ENCODE measurements at places on chromosomes 6 and 20. TPM values are rescaled to one million over a fixed set of nuclear protein-coding genes. Genes with fewer than 3 reads are reported as not detected.

The TFAP2A gene
- total RNA-seq, result 0.79 TPM

The HIVEP1 gene
- total RNA-seq, result 18.0 TPM

The TMEM14B gene
- total RNA-seq, result 101 TPM

The LHFPL5 gene
- total RNA-seq, result not detected

The LAMA5 gene
- 113 TPM for total RNA-seq

The HLA-DQA1 gene
- 8.3 TPM for total RNA-seq

The ADGRB3 gene
- total RNA-seq, result 1.7 TPM

GRCh38 chr6:107770541-107770940 is 53.6 kb downstream of the SCML4 start:
- no peak for DNase-seq

- DNase-seq, result no peak
These were observed 52.5 kb downstream of the RBL1 start for GRCh38 chr20:37042986-37043972.

DNA sequence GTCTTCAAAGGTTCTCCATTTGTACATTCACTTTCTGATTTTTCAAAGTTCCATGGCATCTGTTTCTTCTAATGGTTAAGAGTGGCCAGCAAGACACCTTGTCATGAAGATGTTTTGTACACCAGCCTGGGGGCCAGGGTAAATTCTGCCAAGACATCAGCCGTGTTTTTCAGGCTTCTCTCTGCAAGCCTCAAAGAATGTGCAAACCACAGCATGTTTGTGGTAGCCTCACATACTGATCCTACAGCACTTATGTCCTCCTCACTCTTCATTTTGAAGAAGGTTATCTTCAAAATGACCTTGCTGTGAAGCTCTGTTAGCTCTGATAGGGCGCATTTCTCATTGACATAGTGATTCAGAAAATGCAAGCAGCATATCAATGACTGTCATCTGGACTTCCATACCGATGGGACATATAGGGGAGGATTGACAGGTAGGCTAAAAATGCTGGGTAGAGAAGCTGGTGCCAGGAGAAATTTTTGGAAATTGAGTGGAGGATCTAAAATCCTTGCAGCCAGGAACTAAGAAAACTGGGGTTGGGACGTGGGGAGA is 59.3 kb upstream of the SPTLC3 start:
- no peak for DNase-seq

- peak; percentile 44 for DNase-seq
These were observed 32.3 kb downstream of the NCR2 start for GRCh38 chr6:41367700-41368099.

GRCh38 chr6:116330511-116330910 is 40.2 kb upstream of the DSE start:
- no peak for DNase-seq

DNA sequence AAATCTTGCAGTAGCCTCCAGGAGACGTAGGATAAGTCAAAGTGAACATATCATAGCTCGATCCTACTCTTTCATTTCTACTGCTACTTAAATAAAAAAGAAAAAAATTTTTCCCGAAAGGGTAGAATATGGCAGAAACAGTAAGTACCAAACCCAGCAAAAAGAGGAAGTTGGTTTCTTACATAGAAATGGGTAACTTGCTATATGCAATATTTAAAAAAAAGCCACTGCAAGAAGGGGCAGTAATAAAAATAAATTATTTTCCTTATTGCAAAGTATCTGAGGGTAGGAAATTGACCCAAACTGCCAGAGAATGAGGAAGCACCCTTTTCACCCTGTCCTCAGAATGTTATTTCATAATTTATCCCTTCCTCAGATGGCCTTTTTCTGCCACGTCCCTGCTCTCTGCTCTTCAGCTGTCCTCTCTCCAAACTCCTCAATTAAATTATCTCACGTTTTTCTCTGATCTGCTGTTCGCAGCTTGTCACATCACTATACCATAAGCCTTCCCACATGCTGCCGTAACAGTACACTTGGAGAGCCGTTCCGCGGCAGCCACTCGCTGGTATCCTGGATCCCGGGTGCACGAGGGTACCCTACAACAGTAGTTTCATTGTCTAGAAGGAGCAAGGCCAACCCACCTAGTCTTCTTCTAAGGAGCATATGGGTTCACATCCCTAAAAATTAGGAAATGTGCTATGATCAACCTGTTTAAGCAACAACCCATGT is 149.6 kb downstream of the BACH2 start:
- DNase-seq, result no peak

- DNase-seq, result no peak
These were observed 217.1 kb downstream of the SMOC2 start for GRCh38 chr6:168658059-168658458.

GRCh38 chr6:87391334-87391733 is 16.4 kb upstream of the CFAP206 start:
- no peak for DNase-seq

GRCh38 chr6:170093658-170094596 is 197.0 kb downstream of the DLL1 start:
- DNase-seq, result peak; percentile 17

- DNase-seq, result no peak
These were observed 41.5 kb downstream of the CDC40 start for GRCh38 chr6:110221738-110222137.

DNA sequence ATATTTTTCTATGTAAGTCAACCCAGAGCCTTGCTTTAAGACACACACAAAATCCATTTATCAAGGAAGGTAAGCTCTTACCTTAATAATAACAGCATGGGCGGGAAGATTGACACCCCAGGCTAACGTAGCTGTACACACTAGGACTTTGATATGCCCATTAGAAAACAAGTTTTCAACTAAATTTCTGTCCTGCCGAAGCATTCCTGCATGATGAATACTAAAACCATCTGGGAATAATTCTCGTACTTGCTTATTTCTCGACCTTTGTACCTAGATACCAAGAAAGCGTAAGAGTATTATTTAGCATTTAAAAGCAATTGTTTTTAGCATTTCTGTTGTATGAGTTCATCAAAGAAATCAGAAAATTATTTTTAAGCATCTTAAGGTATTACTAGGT is 197.5 kb upstream of the SIM1 start:
- DNase-seq, result no peak

DNA sequence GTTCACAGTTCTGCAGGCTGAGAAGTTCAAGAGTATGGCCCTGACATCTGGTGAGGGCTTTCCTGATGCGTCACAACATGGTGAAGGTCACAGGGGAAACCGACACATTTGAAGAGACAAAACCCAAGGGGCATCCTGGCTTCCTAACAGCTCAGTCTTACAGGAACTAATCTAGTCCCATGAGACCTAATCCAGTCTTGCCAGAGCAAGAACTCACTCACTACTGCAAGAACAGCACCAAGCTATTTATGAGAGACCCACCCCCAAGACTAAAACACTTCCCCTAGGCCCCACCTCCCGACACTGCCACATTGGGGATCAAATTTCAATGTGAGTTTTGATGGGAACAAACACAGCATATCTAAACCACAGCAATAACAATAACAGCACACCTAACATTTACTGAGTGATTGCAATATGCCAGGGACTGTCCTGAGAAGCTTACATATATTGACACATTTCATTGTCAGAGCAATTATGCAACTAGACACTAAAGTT is 46.6 kb downstream of the TPBG start:
- no peak for DNase-seq

GRCh38 chr6:52595000-52595795 is 18.3 kb upstream of the TRAM2 start:
- DNase-seq, result peak; percentile 40

GRCh38 chr6:4660377-4661321 is 115.6 kb upstream of the CDYL start:
- DNase-seq, result no peak

- DNase-seq, result no peak
These were observed 101.2 kb downstream of the NUS1 start for GRCh38 chr6:117776441-117776840.

DNA sequence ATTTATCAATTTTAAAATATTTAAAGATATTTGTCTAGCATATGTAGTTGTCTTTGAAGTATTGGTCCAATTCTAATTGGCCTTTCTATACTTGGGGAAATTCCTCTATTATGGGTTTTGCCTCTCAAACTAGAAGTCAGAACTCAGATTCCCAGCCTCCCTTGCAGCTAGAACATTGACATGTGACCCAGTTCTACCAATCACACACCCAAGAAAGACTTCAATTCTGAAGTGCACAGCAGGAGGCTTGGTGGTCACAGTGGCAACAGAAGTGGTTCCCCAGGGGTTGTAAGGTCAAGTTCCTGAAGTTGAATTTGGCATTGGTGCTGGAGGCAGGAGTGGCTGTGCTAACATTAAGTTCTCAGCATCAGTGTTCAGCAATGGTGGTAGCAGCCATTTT is 14.8 kb upstream of the FKBP5 start:
- no peak for DNase-seq

DNA sequence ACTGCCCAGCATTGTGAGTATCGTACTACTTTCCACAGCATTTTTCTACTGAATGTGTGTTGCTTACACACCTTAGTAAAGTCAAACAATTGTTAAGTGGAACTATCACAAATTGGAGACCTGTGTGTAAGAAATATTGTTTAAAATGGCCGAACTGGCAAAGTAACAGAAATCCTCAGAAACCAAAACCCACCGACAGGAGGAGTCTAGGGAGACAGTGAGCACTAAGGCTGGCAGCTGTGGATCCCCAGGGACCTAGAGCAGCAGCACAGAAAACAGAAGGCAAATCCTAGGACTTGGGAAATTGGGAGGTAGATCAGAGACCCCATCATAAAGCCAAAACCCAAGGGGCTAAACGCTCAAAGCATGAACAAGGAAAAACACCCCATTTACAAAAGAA is 69.9 kb downstream of the SESN1 start:
- no peak for DNase-seq

GRCh38 chr6:130675072-130675471 is 152.1 kb upstream of the SMLR1 start:
- no peak for DNase-seq

GRCh38 chr6:159961528-159961927 is 7.4 kb upstream of the IGF2R start:
- DNase-seq, result no peak

DNA sequence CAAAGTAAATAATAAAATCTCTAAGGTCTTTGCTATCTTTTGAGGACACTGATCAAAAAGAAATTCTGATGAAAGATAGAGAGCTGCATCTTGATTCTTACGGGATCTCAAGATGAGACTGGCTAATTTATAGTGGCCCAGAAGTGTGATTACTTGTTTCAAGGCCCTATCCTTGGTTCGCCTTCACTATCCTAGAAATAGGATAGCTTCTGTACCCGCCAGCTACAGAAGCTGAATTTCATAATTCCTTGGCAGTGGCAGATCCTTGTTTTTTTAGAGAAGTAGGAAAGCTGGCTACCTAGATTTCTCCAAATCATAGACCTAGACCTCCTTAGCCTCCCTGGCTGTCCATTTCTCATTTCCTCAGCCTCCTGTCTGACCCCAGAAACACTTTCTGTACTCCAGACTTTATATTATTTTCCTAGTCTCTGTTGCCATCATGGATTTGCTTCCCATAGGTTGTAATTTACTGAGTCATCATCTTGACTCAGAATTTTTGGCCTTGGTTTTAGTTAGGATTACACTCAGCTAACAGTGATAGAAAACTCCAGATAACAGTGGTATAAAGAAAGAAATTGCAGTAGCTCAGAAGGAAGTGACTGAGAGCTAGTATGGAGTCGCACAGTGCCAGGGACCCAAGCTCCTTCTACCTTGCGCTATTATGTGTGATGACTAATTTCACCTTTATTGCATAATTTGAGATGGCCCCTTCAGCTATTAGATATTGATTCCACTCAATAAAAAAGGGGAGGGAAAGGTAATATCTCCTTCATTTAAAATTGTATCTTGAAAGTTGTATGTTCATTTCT is 27.7 kb downstream of the PHF3 start:
- no peak for DNase-seq

GRCh38 chr20:53576195-53576580 is 17.5 kb downstream of the ZNF217 start:
- DNase-seq, result no peak

DNA sequence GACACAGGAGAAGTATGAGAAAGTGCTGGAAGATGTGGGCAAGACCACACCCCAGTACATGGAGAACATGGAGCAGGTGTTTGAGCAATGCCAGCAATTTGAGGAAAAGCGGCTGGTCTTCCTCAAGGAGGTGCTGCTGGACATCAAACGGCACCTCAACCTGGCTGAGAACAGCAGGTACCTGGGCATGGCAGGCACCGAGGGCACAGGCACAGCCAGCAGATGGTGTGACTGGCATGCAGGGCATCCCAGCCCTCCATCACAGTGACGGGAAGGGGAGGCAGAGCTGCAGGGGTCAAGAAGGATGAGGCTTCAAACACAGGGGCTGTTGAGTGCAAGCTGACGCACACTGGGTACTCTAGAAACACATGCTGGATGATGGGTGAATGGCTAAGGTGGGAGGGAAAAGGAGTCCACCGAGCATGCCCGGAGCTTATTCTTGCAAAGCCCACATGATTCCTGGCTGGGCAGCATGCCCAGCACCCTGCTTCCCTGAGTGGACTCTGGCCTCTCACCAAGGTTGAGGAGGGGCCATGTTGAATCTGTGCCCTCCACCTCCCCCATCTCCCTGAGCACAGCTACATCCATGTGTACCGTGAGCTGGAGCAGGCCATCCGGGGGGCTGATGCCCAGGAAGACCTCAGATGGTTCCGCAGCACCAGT is 26.3 kb downstream of the SPDEF start:
- no peak for DNase-seq

DNA sequence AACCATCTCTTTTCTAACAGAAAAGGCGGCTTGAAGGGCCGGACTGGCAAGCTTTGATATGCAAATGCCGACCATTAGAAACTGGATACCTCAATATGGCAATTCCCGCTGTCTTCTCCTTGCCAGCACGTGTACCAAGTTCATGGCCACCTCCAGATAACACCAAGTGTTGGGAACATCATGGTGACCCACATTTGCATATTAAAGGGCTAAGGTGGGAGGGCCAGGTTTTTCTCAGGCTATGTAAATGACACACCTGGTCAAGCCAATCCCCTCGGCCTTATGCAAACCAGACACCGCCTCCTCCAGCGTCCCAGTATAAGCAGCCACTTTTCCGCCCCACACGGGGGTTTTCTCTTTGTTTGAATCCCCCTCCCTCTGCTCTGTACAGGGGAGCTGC is 110.7 kb downstream of the DACT2 start:
- DNase-seq, result no peak

GRCh38 chr6:124200661-124201060 is 397.0 kb downstream of the NKAIN2 start:
- DNase-seq, result no peak

DNA sequence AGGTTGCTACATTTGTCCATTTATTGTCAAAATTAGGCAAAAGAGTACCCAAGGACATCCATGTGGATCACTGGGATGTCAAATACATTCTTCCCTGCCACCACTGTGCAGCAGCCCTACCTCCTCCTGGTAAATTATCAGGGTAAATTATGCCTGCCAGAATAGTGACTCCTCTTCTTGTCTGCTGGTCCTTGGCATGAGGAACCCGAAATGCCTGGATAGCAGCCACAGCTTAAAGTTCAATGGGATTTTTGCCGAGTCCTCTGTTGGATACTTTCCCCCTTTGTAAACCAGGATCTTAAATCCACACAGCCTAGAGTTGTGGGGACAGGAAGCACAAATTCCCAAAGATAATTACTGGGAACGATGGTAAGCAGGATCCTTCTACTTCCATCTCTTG is 173.3 kb downstream of the RFX6 start:
- DNase-seq, result no peak
